Endodermal cell (in vitro differentiated cells): ENCODE measurements at places on chromosomes 5 and 9. TPM values are rescaled to one million over a fixed set of nuclear protein-coding genes. Genes with fewer than 3 reads are reported as not detected.

The TNFSF15 gene
- 0.05 TPM in 1 of 2 replicates, not detected in the other for total RNA-seq

The SCGB3A2 gene
- 1.1 to 1.8 TPM (median 1.3 TPM) in 3 replicates for total RNA-seq

The C6 gene
- total RNA-seq, result 0.38 TPM in 2 of 3 replicates, not detected in the other

The FBP2 gene
- not detected in 2 replicates for total RNA-seq

The MSMP gene
- total RNA-seq, result 0.66 to 0.74 TPM in 2 of 3 replicates, not detected in the other

GRCh38 chr9:135584371-135584770 lies 22.8 kb downstream of the PAEP start:
- H3K4me1 ChIP-seq, result no peaks in the 10 kb centered on the region
- H3K27ac ChIP-seq, result no peak overlapping the region
- no peaks in the 10 kb centered on the region for H3K36me3 ChIP-seq
- DNase-seq, result no peak
- H3K4me3 ChIP-seq, result no peak overlapping the region

DNA sequence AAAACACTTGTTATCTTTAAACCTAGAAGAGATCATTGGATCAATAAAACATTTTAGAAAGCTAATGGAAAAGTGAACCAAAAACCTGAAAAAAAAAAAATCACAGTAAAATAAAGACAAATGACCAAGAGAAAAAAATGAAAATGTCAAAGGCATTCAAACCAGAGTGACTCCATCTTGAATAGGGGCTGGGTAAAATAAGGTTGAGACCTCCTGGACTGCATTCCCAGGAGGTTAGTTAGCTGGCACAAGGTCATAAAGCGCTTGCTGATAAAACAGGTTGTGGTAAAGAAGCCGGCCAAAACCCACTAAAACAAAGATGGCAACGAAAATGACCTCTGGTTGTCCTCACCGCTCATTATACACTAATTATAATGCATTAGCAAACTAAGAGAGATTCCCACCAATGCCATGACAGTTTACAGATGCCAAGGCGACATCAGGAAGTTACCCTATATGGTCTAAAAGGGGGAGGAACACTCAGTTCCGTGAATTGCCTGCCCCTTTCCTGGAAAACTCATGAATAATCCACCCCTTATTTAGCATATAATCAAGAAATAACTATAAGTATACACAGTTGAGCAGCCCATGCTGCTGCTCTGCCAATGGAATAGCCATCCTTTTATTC lies 116.7 kb upstream of the NEK6 start:
- H3K27me3 ChIP-seq, result no peaks in the 10 kb centered on the region
- H3K4me1 ChIP-seq, result no peaks in the 10 kb centered on the region
- H3K27ac ChIP-seq, result no peak overlapping the region
- H3K36me3 ChIP-seq, result no peaks in the 10 kb centered on the region
- no peak for DNase-seq

GRCh38 chr5:106097340-106097739 lies 1573.4 kb downstream of the EFNA5 start:
- H3K4me3 ChIP-seq, result no peak overlapping the region
- H3K36me3 ChIP-seq, result no peaks in the 10 kb centered on the region
- peaks cover 3% of the 10 kb centered on the region for H3K4me1 ChIP-seq
- no peak overlapping the region for H3K27ac ChIP-seq
- H3K27me3 ChIP-seq, result no peaks in the 10 kb centered on the region

DNA sequence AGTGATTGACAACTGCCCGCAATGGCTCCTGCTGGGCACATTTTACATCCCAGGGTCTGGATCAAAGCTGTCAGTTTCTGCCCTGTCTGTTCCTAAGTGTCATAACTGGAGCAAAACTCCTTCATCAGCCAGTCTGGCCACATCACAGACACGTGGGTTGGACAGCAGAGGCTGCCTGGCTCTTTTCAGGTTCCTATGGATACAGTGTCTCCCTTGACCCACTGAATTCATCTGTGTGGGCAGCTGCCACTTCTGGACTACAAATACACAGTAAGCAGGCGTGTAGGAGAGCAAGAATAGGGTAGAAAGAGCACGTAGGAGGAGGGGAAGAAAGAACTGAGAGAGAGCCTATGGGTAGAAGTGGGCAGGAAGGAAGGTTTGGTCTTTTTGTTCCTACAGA lies 238.0 kb downstream of the ENC1 start:
- peaks cover 41% of the 10 kb centered on the region for H3K27me3 ChIP-seq
- H3K4me1 ChIP-seq, result peaks cover 12% of the 10 kb centered on the region
- no peak for DNase-seq
- peak overlapping the region; percentile 58 for H3K27ac ChIP-seq

DNA sequence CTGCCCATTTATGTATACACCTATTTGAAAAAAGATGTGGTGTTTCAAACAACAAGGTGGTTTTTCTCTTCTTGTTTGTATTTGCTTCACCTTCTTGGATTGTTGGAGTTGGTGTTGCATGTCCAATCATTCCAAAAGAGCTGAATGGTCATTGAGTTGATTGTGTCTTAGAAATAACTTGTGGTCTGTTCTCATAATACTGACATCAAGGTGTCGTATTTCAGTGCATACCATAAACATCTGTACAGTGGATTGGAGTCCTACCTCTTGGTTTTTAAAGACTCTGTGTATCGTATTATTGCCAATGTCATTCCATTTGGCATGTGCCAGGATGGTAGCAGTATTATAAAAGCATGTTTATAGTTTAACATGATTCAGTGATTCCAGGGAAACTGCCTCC lies 73.2 kb downstream of the TRIO start:
- H3K4me1 ChIP-seq, result peaks cover 8% of the 10 kb centered on the region
- no peak overlapping the region for H3K27ac ChIP-seq
- no peak for DNase-seq
- peaks cover 93% of the 10 kb centered on the region for H3K27me3 ChIP-seq

DNA sequence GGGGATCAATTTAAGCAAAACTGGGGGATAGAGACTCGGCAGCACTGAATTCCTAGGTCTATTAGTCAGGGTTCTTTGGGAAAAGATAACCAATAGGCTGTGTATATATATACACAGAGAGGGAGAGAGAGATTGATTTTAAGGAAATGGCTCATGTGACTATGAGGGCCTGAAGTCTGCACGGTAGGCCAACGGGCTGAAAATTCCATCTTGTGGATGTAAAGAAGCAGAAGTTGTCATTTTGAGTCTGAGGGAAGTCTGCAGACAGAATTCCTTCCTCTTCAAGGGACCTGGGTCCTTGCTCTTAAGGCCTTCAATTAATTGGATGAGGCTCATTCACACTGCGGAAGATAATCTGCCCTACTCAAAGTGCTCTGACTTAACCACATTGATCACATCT lies 60.1 kb upstream of the ZNF622 start:
- H3K4me1 ChIP-seq, result peaks cover 15% of the 10 kb centered on the region
- DNase-seq, result no peak
- no peak overlapping the region for H3K4me3 ChIP-seq
- no peak overlapping the region for H3K27ac ChIP-seq

DNA sequence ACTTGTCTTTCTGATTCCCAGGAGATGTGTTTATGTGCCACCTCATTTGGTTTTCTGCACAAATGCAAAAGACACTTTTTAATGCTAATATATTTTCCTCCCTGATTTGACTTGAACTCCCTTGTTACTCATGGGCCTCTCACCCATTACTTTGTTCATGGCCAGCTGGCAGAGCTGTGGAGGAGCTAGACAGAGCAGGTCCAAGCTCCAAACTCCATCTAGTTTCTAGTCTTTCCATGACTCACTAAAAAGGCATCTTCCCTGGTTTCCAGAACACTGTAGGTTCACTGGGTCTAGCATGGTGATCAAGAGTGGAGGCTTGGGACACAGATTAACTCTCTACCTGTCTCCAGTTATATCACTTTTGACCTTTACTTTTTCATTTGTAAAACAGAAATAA lies 161.0 kb upstream of the SLC28A3 start:
- DNase-seq, result no peak
- H3K27me3 ChIP-seq, result peaks cover 5% of the 10 kb centered on the region
- no peak overlapping the region for H3K27ac ChIP-seq
- no peak overlapping the region for H3K4me3 ChIP-seq
- no peaks in the 10 kb centered on the region for H3K4me1 ChIP-seq

GRCh38 chr9:68794898-68795297 lies 89.9 kb downstream of the PIP5K1B start:
- DNase-seq, result no peak
- no peaks in the 10 kb centered on the region for H3K36me3 ChIP-seq
- no peaks in the 10 kb centered on the region for H3K4me1 ChIP-seq
- H3K4me3 ChIP-seq, result no peak overlapping the region
- no peaks in the 10 kb centered on the region for H3K27me3 ChIP-seq
- no peak overlapping the region for H3K27ac ChIP-seq

GRCh38 chr9:99953861-99954507 lies 47.5 kb downstream of the STX17 start:
- H3K4me1 ChIP-seq, result no peaks in the 10 kb centered on the region
- H3K27me3 ChIP-seq, result no peaks in the 10 kb centered on the region
- H3K27ac ChIP-seq, result no peak overlapping the region

GRCh38 chr5:170100066-170100943 lies 5.4 kb upstream of the FOXI1 start:
- no peaks in the 10 kb centered on the region for H3K27me3 ChIP-seq
- H3K36me3 ChIP-seq, result peaks cover 5% of the 10 kb centered on the region
- peak; percentile 97 for DNase-seq
- H3K4me1 ChIP-seq, result peaks cover 7% of the 10 kb centered on the region

DNA sequence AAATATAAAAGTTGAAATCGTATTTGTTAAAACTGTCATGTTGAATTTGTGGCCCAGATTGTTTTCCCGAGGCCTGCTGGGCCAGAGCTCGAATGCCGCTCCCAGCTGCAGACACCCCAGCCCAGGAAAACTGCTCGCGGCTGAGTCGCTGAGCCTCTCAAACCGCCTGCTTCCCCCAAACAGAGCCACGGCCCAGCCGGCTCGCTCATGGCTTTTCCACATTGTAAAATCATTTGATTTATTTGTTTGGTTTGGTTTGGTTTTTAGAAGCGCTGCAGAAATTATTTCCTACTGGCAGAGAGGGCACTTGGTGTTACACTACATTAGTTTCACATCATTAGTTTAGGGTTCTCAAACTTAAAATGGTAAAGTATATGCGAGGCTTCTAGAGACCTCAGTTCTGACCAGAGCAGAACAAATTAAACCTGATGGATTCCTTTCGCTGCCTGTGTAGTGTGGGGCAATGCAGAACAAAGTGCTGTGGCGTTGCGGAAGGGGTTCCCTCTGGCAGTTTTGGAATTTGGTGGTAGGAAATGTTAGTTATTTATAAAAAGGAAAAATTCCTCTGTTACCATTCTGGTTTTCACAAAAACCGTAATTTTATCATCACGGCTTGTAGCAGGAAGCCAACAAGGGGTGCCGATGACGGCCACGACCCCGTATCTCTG lies 156.5 kb upstream of the PITX1 start:
- no peak overlapping the region for H3K4me3 ChIP-seq
- no peaks in the 10 kb centered on the region for H3K36me3 ChIP-seq
- DNase-seq, result no peak
- H3K27me3 ChIP-seq, result peaks cover 35% of the 10 kb centered on the region
- no peak overlapping the region for H3K27ac ChIP-seq

- DNase-seq, result peak; percentile 49
- H3K4me3 ChIP-seq, result no peak overlapping the region
- no peaks in the 10 kb centered on the region for H3K4me1 ChIP-seq
- no peaks in the 10 kb centered on the region for H3K27me3 ChIP-seq
- H3K27ac ChIP-seq, result no peak overlapping the region
These were observed 191.2 kb downstream of the PIK3R1 start for GRCh38 chr5:68406767-68407241.

- no peaks in the 10 kb centered on the region for H3K4me1 ChIP-seq
- no peaks in the 10 kb centered on the region for H3K36me3 ChIP-seq
- no peak overlapping the region for H3K4me3 ChIP-seq
- H3K27me3 ChIP-seq, result no peaks in the 10 kb centered on the region
These were observed 137.6 kb upstream of the DAPK1 start for GRCh38 chr9:87359958-87360601.

DNA sequence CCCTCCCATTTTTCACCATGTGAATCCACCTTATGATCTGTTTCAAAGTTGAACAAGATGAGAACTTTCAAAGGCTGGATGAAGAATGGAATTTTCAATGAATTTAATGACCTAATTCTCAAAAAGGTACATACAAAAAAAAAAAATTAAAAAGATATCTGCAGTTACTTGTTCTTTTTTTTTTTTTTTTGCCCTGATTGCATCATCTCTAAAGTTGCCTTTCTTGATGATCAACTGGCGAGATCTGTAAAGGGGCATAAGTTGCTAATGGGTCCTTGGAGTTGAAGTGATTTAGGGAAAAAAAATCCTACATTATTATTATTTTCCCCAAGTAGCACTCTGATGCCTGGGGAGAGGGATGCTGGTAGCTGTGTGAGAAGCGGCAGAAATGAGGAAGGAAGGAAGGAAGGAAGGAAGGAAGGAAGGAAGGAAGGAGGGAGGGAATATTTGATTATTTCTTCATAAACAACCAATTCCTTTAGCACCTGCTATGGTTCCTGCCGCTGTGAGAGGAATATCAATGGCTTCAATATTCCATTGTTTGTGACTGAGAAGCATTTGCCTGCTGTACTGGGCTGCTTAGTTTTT lies 48.8 kb upstream of the CD180 start:
- no peak overlapping the region for H3K27ac ChIP-seq
- H3K36me3 ChIP-seq, result no peaks in the 10 kb centered on the region
- H3K4me1 ChIP-seq, result no peaks in the 10 kb centered on the region
